Left renal cortex interstitium (tissue), 4 donors: ENCODE measurements at places on chromosomes 6 and 20. TPM values are rescaled to one million over a fixed set of nuclear protein-coding genes. Genes with fewer than 3 reads are reported as not detected.

The PPP1R3G gene
- 2.2 TPM for polyA plus RNA-seq

The OTOR gene
- not detected for polyA plus RNA-seq

The THBD gene
- 4.5 TPM for polyA plus RNA-seq

GRCh38 chr6:109292420-109292819 lies 89.8 kb downstream of the CD164 start:
- no peak for DNase-seq
